ENCODE measurements at places on chromosomes 7 and 10. TPM values are rescaled to one million over a fixed set of nuclear protein-coding genes. Genes with fewer than 3 reads are reported as not detected.

Gene KNDC1
- total RNA-seq, result 0.54 TPM

Gene ST8SIA6
- total RNA-seq, result not detected

Gene CFAP46
- total RNA-seq, result not detected

Gene NODAL
- total RNA-seq, result not detected

Gene TCF7L2
- 0.32 TPM for total RNA-seq

Gene PNLIPRP3
- not detected for total RNA-seq

Gene SLC26A3
- not detected for total RNA-seq

Gene GRM3
- total RNA-seq, result not detected

Gene POLL
- 32.4 TPM for total RNA-seq

Gene INA
- total RNA-seq, result 1.5 TPM

Gene ACBD5
- 22.0 TPM for total RNA-seq

Gene ENTPD1
- 26.3 TPM for total RNA-seq

Gene NXPH1
- not detected for total RNA-seq

Gene WNT2
- total RNA-seq, result not detected

Gene PNLIP
- not detected for total RNA-seq

Gene NAT16
- total RNA-seq, result not detected

Gene ACBD7
- total RNA-seq, result 2.7 TPM

Gene AGR2
- total RNA-seq, result not detected

Gene TAC1
- total RNA-seq, result 0.31 TPM

Gene EN2
- not detected for total RNA-seq

Gene GHRHR
- total RNA-seq, result not detected

Gene ACSL5
- 50.7 TPM for total RNA-seq

Gene HTR5A
- not detected for total RNA-seq

Gene CTBP2
- total RNA-seq, result 0.39 TPM

Gene ALOX5
- 3.1 TPM for total RNA-seq

Gene NT5C2
- total RNA-seq, result 56.5 TPM

Gene INMT
- total RNA-seq, result not detected

Gene SUN3
- not detected for total RNA-seq

Gene C10orf62
- not detected for total RNA-seq

Gene PIP
- not detected for total RNA-seq

Gene ATOH7
- total RNA-seq, result not detected

All from activated T-helper 1 cell treated with anti-CD3 and anti-CD28 coated beads, Interleukin-12 subunit alpha, Interleukin-12 subunit beta, Interleukin-2, Interleukin-4 antibody, amounts not matched to agents 30 ng/mL and 10 ng/mL and 1 ng/mL, durations not matched to agents 14 hours and 24 hours and 36 hours (primary cell).